ENCODE measurements at places on chromosomes 1 and 21. TPM values are rescaled to one million over a fixed set of nuclear protein-coding genes. Genes with fewer than 3 reads are reported as not detected.

The LCE5A gene
- not detected for total RNA-seq

DNA sequence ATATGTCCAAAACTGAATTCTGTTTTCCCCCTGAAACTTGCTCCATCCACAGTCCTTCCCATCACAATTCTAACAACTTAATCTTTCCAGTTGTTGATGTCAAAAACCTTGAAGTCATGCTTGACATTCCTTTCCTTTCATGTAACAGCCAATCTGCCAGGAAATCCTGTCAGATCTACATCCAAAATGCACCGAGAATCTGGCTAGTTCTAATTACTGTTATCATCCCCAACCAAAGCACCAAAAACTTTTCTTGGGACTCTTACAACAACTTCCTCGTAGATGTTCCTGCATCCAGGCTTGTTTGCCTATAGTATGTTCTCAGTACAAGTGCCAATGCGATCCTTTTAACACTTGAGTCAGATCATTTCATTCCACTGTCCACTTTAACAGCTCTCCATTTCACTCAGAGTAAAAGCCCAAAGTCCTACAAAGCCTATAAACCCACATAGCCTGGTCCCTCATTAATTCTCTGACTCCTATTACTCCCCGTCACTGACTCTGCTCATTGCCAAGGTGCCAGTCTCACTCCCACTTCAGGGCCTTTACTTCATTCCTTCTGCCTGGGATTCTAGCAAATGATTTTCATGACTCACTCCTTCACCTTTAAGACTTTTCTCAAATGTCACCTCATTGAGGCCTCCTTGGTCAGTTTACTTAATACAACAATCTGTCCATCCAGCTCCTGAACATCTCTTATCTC lies 493.2 kb upstream of the NFIA start:
- peak; percentile 64 for DNase-seq
- no peak overlapping the region for H3K4me3 ChIP-seq
- no peaks in the 10 kb centered on the region for H3K36me3 ChIP-seq
- no peaks in the 10 kb centered on the region for H3K4me1 ChIP-seq

The LIN28A gene
- not detected for total RNA-seq

The PODN gene
- 67.5 TPM for total RNA-seq

GRCh38 chr21:43578677-43579303 lies 80.5 kb downstream of the HSF2BP start:
- H3K36me3 ChIP-seq = no peaks in the 10 kb centered on the region
- H3K27ac ChIP-seq = no peak overlapping the region
- no peak overlapping the region for H3K4me3 ChIP-seq
- H3K27me3 ChIP-seq = no peaks in the 10 kb centered on the region

- no peaks in the 10 kb centered on the region for H3K36me3 ChIP-seq
- DNase-seq = peak; percentile 60
- H3K4me1 ChIP-seq = no peaks in the 10 kb centered on the region
- no peaks in the 10 kb centered on the region for H3K27me3 ChIP-seq
- no peak overlapping the region for H3K4me3 ChIP-seq
Observed at GRCh38 chr1:78869136-78869535, 137.4 kb downstream of the ADGRL4 start.

The SELL gene
- total RNA-seq = under 0.01 TPM

DNA sequence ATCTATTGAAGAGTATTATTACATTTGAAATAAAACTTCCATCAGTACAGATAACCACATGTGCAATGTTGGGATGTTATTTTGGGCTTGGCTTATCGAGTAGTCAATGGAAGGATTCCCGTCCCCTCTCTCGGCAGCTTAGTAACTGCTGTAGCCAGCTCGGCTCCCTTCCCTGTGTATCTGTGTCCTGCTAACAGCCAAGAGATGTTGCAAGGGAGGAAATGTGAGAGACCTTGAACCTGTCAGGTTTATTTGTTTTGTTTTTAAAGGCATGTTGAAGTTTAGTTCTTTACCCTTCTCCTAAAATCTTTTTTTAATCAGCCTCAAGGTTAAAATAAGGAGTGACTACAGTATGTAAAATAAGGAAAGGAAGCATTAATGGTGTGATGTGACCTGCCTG lies 13.6 kb upstream of the TARS2 start:
- peaks cover 4% of the 10 kb centered on the region for H3K4me1 ChIP-seq
- no peak for DNase-seq
- H3K27me3 ChIP-seq = no peaks in the 10 kb centered on the region
- peaks cover 15% of the 10 kb centered on the region for H3K36me3 ChIP-seq
- no peak overlapping the region for H3K4me3 ChIP-seq
- no peak overlapping the region for H3K27ac ChIP-seq

The SPOCD1 gene
- 47.2 TPM for total RNA-seq

GRCh38 chr1:67446893-67447292 lies 16.7 kb upstream of the SERBP1 start:
- H3K27ac ChIP-seq = no peak overlapping the region
- H3K4me3 ChIP-seq = no peak overlapping the region
- no peaks in the 10 kb centered on the region for H3K36me3 ChIP-seq
- peaks cover 3% of the 10 kb centered on the region for H3K27me3 ChIP-seq
- H3K4me1 ChIP-seq = no peaks in the 10 kb centered on the region
- DNase-seq = no peak

The FAM3B gene
- total RNA-seq = not detected

DNA sequence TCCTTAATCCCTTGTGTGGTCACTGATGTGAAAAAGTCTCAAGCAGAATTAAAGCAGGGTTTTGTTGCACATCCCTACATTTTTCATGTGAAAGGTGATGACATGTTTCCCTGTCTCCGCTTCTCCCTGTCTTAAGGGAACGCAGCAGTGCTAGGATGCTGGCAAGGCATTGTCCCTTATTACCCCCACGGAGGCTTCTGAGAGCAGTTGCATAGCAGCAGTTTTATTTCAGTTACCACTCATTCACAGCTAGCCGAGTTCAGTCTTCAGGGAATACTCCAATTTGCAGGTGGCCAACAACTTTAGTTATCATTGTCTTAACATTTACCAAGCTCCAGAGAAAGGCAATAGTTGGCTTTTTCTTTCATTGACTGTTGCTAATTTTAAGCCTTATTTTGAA lies 89.1 kb downstream of the CLEC20A start:
- H3K4me3 ChIP-seq = no peak overlapping the region
- DNase-seq = peak; percentile 41
- H3K27me3 ChIP-seq = no peaks in the 10 kb centered on the region
- no peak overlapping the region for H3K27ac ChIP-seq
- H3K36me3 ChIP-seq = no peaks in the 10 kb centered on the region
- H3K4me1 ChIP-seq = no peaks in the 10 kb centered on the region

The CR1L gene
- not detected for total RNA-seq

DNA sequence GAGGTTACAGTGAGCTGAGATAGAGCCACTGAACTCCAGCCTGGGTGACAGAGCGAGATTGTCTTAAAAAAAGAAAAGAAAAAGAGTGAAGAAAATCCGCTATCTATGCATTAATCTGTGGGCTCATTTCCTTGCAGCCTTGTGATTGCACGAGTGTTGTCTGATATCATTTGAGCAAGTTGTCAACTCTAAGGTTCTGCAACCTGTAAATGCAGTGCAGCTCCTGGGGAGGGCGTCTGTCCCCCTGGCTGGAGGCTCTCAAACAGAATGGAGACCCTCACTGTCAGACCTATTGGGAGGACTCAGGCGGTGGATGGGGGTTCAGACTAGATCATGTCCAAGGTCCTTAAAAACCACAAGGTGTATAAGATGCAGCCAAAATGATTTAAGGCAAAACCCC lies 6.2 kb downstream of the CORT start:
- no peak overlapping the region for H3K27ac ChIP-seq
- no peaks in the 10 kb centered on the region for H3K27me3 ChIP-seq
- peaks cover 4% of the 10 kb centered on the region for H3K4me1 ChIP-seq
- no peak for DNase-seq

DNA sequence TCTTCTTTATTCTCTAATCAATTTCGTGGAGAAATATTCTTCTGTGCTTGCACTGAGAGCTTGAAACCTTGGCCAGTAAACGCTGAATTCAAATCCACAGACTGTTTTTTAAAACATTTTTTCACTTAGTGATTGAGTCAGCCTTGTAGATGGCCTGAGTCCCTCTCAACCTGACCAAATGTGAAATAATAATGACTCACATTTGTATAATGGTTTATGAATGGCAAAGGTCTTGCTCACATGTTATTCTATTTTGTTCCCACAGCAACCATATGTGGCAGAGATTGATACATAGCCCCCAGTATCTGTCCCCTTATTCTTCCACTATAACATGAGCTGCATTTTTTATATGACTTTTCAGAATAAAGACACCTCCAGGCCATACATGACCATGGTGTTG lies 47.8 kb upstream of the CCDC190 start:
- peak; percentile 82 for DNase-seq
- no peaks in the 10 kb centered on the region for H3K27me3 ChIP-seq

- no peaks in the 10 kb centered on the region for H3K36me3 ChIP-seq
- peak; percentile 58 for DNase-seq
- no peak overlapping the region for H3K4me3 ChIP-seq
- H3K27ac ChIP-seq = peak overlapping the region; percentile 71
Observed at GRCh38 chr1:164767752-164768402, 208.9 kb downstream of the PBX1 start.

GRCh38 chr1:221228594-221228993 lies 349.4 kb downstream of the HLX start:
- H3K27me3 ChIP-seq = no peaks in the 10 kb centered on the region
- H3K27ac ChIP-seq = no peak overlapping the region
- no peaks in the 10 kb centered on the region for H3K4me1 ChIP-seq
- no peak for DNase-seq
- H3K4me3 ChIP-seq = no peak overlapping the region

The OR6K3 gene
- not detected for total RNA-seq

The OR2AK2 gene
- total RNA-seq = not detected

DNA sequence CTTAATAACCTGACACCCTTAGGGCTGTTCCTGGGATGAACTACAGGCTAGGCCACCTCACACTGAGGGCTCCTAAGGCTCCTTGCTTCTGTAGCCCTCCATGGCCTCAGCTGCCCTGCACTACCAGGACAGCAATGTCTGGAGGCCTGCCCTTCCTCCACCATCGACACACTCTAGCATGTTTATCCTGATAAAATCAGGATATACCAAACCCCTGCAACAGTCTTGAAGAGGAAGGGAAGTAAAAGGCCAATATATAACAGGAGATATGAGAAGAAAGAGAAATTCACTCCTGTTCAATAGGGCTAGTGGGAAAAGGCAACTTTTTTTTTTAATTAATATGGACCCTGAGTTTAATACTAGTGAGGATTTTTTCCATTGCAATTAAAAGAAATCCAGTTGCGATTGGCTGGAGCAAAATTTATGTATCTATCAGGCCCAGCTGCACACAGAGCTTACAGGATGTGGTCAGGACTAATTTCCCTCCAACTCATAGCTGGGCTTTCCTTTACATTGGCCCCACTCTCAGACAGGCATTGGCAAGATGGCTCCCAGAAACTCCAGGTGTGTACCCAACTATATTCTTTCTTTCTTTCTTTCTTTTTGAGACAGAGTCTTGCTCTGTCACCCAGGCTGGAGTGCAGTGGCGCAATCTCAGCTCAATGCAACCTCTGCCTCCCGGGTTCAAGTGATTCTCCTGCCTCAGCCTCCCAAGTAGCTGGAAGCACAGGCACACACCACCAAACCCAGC lies 13.5 kb upstream of the ATP2B4 start:
- peaks cover 3% of the 10 kb centered on the region for H3K4me1 ChIP-seq
- H3K36me3 ChIP-seq = no peaks in the 10 kb centered on the region
- H3K4me3 ChIP-seq = no peak overlapping the region
- H3K27ac ChIP-seq = no peak overlapping the region
- no peaks in the 10 kb centered on the region for H3K27me3 ChIP-seq

DNA sequence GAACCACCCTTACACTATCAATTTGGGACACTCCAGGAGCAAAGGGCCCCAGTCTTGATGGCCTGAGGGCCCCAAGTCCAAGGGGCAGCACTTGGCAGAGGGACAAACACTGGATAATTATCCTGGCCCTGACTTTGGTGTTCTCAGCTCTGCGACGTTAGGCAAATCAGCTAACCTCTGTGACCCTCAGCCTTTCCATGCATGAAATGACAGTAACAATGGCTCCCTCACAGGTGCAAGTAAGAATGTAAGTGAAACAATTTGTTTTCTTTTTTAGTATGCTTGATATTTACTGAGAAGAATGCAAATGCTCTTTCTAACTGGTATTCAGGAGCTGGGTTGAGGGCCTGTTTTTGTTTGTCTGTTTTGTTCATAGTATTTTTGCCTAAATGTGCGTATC lies 61.6 kb upstream of the PRDX6 start:
- no peaks in the 10 kb centered on the region for H3K36me3 ChIP-seq
- no peak overlapping the region for H3K27ac ChIP-seq
- no peaks in the 10 kb centered on the region for H3K27me3 ChIP-seq

DNA sequence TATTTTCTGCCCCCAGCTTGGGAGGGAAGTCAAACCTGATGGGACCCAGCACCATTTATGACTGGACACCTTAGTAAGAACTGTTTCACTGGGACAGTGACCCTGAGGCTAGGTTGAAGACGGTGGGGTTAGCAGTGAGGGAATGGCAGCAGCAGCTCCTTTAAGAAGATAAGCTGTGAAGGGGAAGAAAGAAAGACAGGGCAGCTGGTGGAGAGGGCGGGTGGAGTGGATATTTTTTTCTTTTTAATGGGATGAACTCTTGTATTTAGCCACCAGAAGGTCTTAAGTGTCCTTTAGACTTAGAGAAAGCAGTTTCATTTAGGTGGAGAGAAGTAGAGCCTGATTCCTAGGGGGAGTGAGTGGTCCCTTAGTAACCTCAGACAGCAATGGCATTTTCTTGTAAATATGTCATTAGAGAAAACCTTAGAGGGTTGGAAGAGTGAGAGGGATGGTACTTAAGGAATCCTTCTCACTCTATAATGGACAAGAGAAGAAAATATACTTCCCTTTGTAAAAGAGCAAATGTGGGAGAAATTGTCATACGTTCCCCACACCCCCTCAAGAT lies 187.5 kb downstream of the HHAT start:
- H3K27ac ChIP-seq = no peak overlapping the region
- H3K4me3 ChIP-seq = no peak overlapping the region
- H3K36me3 ChIP-seq = no peaks in the 10 kb centered on the region

The LCE2A gene
- 0.33 TPM for total RNA-seq

DNA sequence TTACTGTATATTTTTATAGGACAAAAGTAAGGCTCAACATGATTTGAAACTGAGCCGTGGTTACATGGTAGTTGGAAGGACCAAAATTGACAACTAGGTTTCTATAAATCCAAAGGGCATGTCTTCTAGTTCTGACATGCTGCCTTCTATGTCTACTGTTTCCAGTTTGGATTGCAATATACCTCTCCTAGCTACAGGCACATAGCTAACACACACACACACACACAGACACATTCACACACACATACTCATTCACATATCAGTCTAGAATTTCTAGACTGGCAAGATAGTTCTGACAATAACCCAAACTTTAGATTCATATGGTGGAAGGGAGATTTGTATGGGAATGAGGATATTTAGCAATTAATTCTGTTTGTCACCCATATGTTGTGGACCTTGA lies 544.8 kb upstream of the CAMK1G start:
- H3K4me1 ChIP-seq = no peaks in the 10 kb centered on the region
- no peaks in the 10 kb centered on the region for H3K36me3 ChIP-seq
- peak; percentile 14 for DNase-seq
- H3K27ac ChIP-seq = no peak overlapping the region

Data from fibroblast of lung (primary cell).